ENCODE measurements at places on chromosomes 7 and 10.

DNA sequence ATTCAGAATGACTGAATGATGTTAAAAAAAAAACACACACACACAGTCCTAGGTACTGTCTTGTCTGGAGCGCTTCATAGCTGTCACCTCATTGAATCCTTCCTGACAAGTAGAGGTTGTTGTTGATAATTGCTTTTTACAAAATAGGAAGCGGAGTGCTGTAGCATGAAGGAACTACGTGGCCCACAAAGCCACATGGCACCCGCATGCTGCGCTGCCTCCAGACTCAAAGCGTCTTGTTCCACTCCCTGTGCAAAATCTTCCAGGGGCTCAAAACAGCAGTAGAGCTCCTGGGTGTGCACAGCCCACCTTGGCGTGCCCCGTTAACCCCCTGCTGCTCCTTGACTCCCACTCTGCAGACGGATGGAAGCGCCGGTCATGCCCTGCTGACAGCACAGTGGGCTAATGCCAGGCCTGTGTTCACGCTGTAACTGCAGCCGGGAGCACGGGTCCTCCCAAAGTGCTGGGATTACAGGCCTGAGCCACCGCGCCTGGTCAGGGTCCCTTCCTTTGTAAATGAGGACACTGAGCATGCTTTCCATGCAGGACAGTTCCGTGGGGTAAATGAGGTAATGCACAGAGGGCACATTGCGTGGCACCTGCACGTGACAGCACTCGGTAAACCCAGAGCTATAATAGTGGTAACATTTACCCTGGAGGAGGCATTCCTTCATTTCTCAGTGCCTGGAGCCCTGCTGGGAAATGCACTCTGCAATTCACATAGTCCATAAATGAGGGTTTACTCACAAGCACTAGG lies 91.1 kb upstream of the GNA12 start:
- DNase-seq, result no peak

GRCh38 chr10:30411263-30411662 lies 22.7 kb upstream of the MAP3K8 start:
- DNase-seq, result no peak

DNA sequence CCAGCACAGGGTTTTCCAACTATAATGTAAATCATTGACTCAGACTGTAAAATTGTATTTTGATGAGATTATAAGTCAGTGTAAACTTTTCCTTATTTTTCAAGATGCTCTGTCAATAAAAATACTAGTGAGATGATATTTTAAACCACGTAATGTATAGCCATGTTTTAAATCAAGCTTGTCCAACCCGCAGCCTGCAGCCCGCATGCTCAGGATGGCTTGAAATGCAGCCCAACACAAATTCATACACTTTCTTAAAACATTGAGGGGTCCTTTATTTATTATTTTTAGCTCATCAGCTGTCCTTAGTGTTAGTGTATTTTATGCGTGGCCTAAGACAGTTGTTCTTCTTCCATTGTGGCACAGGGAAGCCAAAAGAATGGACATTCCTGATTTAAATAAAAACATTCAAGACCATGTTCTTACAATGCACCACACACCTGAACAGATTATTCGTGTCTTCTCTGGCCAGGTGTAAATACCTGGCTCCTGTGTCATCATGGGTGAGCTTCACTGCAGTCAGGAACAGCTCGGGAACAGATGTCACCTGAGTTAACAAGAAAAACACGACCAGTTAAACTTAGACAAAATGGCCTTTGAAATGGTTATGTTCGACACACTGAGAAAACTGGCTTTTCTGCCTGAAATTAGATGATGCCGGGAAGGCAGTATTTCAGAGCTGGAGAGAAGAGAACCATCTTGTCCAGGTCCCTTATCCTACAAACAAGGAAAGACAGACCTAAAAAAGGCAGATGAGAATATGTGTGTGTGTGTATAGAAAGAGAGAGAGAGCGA lies 5.9 kb downstream of the PITRM1 start:
- DNase-seq, result no peak

DNA sequence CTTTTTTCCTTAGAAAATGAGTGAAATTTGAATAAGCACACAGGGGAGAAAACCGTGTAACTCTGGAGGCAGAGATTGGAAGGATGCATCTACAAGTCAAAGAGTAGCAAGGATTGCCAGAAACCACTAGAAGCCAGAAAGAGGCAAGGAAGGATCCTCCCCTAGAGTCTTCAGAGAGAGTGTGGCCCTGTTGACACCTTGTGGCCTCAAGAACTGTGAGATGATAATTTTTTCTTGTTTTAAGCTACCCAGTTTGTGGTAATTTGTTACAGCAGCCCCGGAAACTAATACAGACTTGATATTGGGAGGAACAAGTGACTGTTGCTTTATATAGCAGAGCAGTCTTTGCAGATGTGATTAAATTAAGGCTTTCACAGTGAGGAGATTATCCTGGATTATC lies 3.6 kb upstream of the GIMAP7 start:
- no peak for DNase-seq

DNA sequence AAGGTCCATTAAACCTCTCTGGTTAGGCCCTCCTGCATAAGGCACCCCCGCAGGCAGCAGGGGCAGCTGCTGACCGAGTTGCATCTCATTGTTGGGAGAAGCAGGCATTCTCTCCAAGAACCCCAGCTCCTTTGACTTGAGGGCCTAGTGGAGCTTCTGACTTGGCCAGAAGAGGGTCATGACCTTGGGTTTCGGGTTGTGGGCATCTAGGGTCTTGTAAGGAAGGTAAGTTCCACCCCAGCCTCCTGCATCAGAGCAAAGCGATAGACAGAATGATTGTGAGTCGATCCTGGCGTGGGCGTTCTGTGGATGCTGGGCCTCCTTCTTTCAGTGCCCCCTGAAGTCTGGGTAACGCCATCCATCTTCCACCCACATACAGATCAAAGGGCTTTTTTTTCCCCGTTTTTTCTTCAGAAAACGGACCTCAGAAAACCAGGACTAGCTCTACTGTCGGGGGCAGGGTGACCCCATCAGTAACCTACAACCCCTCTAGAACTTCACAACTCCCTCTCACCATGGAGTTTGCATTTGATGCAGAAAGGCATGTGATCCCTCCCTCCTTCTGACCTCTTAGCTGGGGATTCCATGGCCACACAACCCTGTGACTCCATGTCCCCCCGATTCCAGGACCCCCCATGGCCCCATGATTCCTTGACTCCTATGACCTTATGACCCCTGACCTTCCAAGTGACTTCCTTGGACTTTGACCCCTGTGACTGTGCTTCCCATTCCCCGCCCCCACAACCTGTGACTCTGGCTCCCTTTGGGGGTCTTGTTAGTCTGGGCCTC lies 3.0 kb downstream of the SEMA4G start:
- no peak for DNase-seq

- no peak for DNase-seq
These were observed 3.8 kb upstream of the PDCD4 start for GRCh38 chr10:110867807-110868465.
